Chondrocyte (in vitro differentiated cells): ENCODE measurements at places on chromosomes 3 and 15.

- H3K36me3 ChIP-seq = peaks cover 6% of the 10 kb centered on the region
- no peak overlapping the region for H3K27ac ChIP-seq
- no peaks in the 10 kb centered on the region for H3K27me3 ChIP-seq
- peaks cover 8% of the 10 kb centered on the region for H3K4me1 ChIP-seq
- DNase-seq = no peak
- no peak overlapping the region for H3K4me3 ChIP-seq
Measured at GRCh38 chr15:38004218-38004861, 69.9 kb downstream of the TMCO5A start.

DNA sequence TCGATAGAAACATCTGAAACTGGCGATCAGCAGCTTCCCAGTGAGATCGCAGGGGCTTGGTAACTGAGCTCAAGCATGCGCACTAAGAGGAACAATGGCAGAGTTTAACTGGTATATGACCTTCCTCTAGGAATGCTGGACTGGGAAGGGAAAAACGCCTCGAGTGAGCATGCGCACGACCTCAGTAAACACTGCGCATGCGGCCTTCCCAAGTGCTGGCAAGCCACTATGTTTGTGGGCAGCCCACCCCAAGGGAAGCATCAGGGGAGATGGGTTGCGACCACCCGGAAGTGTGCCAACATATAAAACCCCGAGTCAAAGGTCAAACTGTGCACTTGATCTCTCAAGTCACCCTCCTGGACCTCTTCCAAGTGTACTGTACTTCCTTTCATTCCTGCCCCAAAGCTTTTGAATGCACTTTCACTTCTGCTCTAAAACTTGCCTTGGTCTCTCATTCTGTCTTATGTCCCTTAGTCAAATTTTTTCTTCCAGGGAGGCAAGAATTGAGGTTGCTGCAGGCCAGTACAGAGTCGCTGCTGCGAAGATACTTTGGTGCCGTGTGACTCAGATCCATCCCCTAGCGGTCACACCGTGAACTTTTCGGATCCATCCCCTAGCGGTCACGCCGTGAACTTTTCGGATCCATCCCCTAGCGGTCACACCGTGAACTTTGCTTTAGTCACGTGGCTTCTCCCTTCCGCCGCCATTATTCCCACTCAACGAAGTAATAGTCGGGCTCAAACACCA lies 243.3 kb downstream of the FAM43A start:
- no peaks in the 10 kb centered on the region for H3K27me3 ChIP-seq
- DNase-seq = no peak
- H3K4me3 ChIP-seq = no peak overlapping the region
- peaks cover 45% of the 10 kb centered on the region for H3K4me1 ChIP-seq
- H3K36me3 ChIP-seq = peaks cover 1% of the 10 kb centered on the region
- H3K27ac ChIP-seq = peak overlapping the region; percentile 53

- H3K4me1 ChIP-seq = peaks cover 34% of the 10 kb centered on the region
- H3K27ac ChIP-seq = peak overlapping the region; percentile 92
- DNase-seq = no peak
- H3K27me3 ChIP-seq = no peaks in the 10 kb centered on the region
- H3K4me3 ChIP-seq = no peak overlapping the region
Measured at GRCh38 chr3:124986192-124987143, 51.9 kb upstream of the MUC13 start.

DNA sequence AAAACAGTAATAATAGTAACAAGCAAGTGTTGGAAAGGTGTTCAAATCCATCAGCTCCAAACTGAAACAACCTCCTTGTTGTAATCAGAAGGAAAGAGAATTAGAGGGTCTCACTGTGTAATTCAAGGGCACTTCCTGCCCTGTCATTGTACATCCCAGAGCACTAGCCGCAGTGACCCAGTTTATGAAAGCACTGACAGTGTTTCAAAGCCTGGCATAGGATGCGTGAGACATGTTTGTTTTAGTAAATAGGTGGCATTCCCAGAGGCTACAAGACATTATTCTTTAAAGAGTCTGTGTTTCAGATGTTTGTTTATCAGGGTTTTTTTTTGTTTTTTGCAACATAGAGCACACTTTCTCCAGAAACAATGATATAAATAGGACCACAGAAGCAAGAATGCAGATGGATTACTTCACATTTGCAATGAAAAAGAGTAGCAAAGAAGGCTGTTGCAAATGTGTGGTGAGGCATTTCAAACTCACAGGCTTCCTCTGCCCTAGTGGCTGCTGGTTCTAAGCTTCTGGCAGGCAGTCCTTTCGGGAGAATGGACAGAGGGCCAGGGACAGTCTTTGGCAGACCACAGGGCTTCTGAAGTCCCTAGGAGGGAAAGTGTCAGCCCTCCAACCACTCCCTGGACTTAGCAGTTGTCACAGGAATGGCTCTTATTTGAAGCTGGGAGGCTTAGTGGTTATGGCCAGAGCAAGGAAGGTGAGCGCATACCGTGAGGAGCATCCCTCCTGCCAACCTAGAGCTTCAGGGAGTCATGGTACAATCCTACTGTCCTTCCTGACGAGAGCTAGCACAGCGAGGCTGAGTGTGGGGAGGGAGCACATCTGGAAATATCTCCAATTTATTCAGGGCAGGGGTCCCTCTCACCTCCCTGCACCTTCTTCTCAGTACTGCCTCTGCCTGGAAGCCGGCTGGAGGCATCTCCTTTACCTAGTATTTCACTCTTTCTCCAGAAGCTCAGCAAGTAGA lies 31.4 kb upstream of the TIPARP start:
- H3K4me3 ChIP-seq = peak overlapping the region; percentile 71
- no peaks in the 10 kb centered on the region for H3K36me3 ChIP-seq
- H3K27ac ChIP-seq = peak overlapping the region; percentile 90
- DNase-seq = no peak
- peaks cover 16% of the 10 kb centered on the region for H3K4me1 ChIP-seq
- no peaks in the 10 kb centered on the region for H3K27me3 ChIP-seq
